ENCODE measurements at places on chromosomes 13 and 19.
A peak's percentile ranks its signal among the peaks of the same experiment; 100 is the strongest.

DNA sequence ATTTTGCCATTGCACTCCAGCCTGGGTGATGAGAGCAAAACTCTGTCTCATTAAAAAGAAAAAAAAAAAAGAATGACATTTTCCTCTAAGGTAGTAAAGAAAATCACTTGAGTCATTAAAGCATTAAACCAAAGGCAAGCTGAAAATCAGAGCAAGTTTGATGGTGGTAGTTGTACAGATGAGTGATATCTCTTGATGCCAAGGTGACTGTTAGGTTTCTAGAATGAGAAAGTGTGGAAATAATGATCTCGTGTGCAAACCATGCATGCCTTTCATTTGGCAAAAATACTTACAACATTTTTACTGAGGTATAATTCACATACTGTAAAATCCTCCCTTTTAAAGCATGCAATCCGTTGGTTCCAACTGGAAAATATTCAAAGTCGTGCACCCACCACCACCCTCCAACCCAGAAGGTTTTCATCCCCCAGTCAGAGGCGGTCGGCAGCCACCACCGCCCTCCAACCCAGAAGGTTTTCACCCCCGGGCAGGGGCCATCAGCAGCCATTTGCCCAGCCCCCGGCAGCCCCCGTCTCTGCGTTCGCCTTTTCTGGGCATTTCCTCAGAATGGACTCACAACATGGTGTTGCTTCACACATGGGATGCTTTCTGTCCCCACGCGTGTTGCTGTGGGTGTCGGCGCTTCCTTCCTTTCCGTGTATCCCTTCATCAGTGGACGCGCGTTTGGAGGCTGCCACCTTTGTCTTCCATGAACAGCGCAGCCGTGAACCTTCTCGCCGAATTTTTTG lies 90.2 kb downstream of the ATP11A start:
- DNase-seq = no peak

GRCh38 chr13:20219577-20219976 lies 12.5 kb downstream of the GJB6 start:
- DNase-seq = peak; percentile 28

- no peak for DNase-seq
Measured at GRCh38 chr13:49681842-49682435, 9.3 kb downstream of the EBPL start.

DNA sequence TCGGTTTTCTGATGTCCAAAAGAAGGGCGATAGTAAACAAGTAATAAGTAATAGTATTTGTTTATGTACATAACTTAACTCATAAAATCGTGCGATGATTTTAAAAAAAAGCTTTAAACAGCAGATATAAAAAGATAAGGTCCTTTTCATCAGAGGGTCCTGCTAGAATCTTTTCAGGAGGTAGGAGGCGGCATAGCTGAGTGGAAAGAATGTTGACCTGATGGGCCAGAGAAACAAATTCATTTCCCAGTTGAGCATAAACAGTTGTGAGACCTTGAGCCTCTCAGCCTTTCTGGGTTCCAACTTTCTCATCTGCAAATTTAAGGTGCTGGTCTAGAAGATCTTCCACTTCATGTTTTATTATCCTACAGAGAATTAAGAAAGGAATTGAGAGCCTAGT lies 173.5 kb downstream of the LACC1 start:
- no peak for DNase-seq

DNA sequence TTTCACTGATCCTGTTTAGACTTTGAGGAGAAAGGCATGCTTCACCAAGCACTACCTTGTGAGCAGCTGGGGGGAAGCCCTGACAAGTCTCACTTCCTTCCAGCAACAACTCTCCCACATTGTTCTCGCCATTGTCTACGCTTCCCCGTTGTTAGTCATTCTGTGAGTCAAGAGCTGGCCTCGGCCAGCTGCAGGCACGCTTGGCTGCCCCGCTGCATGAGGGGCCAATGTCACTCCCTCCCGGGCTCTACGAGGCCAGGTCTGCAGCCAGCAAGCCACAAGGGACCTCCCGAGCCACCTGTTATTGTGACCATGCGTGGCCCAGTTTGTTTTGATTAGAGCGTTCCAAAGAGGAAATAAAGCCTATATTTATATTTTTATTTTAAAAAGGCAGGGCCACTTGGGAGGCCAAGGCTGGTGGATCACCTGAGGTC lies 220.9 kb downstream of the FOXO1 start:
- peak; percentile 27 for DNase-seq

GRCh38 chr13:50932091-50932490 lies 22.5 kb downstream of the RNASEH2B start:
- DNase-seq = no peak

DNA sequence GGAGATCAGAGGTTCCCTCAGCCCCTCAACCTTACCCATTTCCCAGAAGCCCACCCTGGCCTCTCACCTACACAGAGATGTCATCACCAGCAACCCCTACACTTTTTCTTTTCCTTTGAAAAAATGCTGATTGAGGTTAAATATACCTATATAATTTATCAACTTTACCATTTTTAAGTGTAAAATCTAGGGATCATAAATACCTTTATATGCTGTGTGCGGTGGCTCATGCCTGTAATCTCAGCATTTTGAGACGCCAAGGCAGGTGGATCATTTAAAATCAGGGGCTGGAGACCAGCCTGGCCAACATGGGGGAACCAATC lies 3.1 kb downstream of the KIR2DL4 start:
- no peak for DNase-seq

DNA sequence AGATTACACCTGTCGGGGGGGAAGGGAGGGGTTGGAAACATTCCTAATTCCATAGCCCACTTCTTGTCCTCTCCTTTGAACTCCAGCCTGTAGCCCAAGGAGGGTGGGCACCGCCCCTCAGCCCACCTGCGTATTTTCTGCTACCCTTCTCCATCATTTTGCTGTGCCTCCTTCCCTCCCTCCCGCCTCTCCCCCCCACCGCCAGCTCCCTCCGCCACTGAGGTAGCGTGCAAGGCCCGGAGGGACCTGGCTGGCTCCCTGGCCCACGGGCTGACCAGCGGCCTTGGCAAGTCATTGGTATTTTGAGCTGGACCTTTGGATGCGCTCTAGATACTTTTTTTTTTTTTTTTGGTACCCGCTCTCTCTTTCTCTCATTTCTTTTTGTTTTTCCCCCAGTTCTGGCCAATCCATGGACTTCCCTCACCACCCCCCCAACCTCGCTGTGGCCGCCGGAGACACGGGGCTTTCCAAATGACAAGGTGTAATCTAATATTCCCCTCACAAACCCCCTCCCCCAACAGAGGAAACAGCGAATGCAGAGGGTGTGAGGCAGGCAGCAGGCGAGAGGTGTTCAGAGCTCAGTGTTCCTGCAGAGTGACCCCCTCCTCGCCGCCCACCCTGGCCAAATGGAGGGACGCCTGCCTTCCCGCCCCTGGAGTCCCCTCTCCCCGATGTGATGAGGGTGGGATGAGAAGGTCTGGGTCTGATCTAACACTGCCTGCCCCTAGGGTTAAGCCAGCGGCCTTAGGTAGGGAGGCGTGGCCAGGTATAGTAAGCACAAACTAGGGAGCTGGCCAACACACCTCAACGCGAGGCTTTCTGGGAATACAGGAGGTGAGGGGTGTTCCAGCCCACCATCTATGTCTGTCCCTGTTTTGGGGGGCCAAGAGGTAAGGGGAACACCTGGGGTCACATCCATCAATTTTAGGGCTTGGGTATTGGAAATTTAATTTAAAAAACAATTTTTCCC lies 89.2 kb downstream of the PTPRS start:
- DNase-seq = no peak

- DNase-seq = peak; percentile 87
Measured at GRCh38 chr19:664913-665443, 2.0 kb upstream of the RNF126 start.

DNA sequence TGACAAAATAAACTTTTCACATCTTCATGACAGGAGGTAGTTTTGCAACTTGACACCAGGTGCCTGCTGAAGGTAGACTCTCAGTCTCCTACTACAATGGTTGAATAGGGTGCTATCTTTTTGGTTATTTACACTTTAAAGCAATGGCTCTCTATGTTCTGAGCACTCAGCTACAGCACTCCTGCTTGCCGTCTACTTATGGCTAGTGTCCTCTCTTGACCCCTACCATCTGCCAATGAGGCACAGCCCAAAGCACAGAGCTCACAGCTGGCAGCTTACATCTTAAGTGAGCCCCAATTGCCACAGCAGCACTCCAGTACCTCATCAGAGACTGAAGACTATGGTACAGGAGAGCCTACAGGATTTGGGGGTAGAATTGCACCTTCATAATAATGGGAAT lies 11.4 kb downstream of the ZNF708 start:
- DNase-seq = no peak

DNA sequence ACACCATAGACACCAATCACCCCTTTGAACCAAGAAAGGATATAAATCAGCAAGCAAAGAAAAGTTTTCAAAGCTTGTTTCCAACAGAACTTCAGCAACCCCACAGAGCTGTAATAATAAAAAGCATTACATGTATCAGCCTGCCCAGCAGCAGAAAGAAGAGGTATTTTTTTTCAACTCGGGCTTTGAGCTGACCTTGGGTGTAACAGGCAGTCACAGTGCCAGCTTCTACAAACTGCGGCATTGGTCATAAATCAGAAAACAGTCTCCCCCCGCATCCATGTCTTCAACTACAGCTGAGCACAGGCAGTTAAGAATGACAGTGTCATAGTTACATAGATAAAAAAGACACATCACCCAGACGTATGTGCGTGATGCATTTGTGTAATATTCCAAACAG lies 671.0 kb upstream of the SLITRK1 start:
- DNase-seq = no peak

- no peak for DNase-seq
Measured at GRCh38 chr19:32349724-32350470, 4.5 kb downstream of the ZNF507 start.

- no peak for DNase-seq
Measured at GRCh38 chr13:111584101-111584672, 263.7 kb downstream of the TEX29 start.

DNA sequence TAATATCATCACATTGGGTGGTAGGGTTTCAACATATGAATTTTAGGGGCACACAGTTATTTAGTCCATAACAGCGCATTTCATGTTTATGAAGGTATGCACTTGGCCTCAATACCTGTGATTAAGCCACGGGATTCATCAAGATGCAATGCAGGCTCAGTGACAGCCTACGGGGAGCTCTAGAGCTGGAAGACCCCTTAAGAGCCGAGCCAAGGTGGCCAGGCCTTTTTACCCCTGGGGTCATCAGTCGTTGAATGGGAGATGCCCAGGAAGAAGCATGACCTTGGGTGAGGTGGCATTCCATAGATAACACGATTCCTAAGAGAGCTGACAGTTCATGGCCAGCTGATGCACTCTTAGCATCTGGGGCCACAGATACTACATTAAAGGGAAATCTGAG lies 380.0 kb downstream of the ZNF536 start:
- DNase-seq = no peak

DNA sequence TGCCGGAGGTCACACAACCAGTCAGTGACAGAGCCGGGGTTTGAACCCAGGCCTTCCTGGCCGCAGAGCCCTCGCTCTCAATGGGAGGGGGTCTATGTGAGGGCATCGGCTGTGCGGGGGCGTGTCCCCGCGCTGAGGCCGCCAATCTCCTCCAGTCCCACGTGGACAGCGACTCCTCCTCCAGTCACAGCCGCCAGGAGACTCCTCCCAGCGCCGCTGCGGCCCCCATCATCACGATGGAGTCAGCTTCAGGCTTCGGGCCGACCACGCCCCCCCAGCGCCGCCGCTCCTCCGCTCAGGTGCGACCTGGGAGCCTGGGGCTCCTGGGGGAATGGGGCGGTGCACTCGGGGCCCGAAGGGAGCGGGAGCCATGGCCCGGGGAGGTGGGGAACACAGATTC lies 6.0 kb downstream of the SPRED3 start:
- DNase-seq = peak; percentile 87

GRCh38 chr19:49626226-49626625 lies 13.7 kb downstream of the RRAS start:
- DNase-seq = no peak

DNA sequence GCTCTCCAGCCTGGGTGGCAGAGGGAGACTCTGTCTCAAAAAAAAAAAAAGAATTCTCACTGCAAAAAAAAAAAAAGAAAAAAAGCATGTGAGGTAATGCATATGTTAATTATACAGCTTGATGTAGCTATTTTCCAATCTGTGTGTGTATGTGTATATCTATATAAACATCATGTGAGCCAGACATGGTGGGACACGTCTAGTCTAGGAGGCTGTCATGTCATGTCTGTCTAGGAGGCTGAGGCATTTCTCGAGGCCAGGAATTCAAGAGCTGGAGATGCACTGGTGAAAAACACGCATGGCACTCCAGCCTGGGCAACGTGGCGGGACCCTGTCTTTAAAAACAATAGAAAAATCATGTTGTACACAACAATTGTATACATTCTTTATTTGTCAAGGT lies 6.9 kb upstream of the SBK3 start:
- DNase-seq = no peak

DNA sequence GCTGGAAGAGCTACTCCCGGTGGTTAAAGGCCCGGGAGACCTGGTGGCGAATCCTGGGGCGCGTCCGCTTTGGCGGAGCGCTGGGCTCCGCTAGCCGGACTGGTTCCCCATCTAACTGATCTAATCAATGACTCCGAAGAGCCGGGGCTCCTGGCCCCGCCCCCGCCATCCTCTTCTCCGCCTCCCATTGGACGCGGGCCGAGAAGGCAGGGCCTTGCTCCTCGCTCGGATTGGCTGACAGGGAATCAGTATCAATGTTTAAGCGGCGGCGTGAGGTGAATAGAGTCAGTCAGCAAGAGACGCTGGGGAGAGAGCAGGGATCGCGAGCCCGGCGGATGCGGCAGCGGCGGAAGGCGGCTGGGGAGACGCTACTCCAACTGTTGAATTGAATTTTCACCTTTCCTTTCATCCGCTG lies 1.7 kb upstream of the PCDH17 start:
- DNase-seq = peak; percentile 60

DNA sequence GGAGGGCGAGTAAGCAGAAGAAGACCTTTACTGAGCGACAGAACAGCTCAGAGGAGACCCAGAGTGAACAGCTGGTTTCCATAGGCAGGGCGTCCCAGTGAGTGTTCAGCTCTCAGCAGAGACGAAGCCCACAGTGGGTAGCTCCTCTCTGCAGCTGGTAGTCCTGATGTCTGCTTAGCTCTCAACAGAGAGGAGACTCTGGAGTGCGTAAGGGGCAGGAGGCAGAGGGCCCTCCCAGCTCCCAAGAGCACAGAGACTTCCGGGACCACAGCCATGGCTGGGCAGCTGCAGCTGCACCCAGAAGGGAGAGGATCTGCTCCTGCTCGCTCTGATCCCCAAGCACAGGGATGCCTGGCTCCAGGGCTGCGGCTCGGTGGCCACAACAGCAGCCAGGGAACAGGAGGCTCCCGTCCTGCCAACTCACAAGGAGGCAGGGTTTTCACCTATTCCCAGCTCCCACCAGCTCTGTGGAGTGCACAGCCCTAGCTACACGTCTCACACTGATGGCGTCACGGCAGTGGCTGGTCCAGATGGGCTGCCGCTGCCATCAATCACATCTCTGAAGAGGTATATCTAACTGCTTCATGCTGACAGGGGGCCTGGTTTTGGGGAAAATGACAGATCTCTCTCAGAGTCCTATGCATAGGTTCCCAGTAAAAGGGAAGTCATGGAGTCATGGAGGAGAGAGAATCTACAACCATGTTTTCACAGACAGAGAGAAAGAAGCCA lies 2660.1 kb upstream of the PCDH20 start:
- DNase-seq = no peak

Data from activated CD4-positive, alpha-beta T cell treated with anti-CD3 and anti-CD28 coated beads, Interleukin-2, Interleukin-6, amounts not matched to agents 100 ng/mL and 50 ng/mL, durations not matched to agents 16 hours and 8 hours (primary cell).